ENCODE measurements at places on chromosomes 5 and 9.

- no peak for DNase-seq
Observed at GRCh38 chr5:7884491-7885267, 15.7 kb downstream of the MTRR start.

DNA sequence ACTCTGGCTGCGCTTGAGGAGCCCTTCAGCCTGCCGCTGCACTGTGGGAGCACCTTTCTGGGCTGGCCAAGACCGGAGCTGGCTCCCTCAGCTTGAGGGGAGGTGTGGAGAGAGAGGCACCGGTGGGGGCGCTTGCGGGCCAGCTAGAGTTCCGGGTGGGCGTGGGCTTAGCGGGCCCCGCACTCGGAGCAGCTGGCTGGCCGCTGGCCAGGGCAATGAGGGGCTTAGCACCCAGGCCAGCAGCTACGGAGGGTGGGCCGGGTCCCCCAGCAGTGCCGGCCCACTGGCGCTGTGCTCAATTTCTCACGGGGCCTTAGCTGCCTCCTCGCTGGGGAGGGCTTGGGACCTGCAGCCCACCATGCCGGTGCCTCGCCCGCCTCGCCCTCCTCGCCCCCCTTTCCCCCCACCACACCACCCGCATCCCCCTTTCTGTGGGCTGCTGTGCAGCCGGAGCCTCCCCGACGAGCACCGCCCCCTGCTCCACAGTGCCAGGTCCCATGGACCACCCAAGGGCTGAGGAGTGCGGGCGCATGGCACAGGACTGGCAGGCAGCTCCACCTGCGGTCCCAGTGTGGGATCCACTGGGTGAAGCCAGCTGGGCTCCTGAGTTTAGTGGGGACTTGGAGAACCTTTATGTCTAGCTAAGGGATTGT lies 954.5 kb downstream of the DTWD2 start:
- DNase-seq, result no peak

- no peak for DNase-seq
Observed at GRCh38 chr9:35603506-35603985, 1.5 kb upstream of the TESK1 start.

DNA sequence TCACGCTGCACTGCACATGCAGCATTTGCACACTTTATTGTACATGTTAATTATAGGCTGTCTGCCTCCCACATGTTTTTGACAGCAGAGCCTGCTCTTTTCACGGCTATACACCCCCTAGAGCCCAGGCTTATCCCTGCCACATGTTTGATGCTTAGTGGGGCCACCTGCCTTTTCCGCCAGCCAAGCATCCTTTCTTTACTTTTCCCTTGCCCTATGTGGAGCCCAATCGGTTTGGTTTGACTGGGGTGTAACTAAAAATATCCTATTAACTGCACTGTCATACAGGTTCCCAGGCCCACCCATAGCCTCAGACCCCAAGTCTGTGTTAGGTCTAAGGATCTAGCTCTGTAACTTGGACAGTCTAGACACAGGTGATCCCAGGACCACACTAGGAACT lies 18.9 kb upstream of the S1PR3 start:
- no peak for DNase-seq

- DNase-seq, result no peak
Observed at GRCh38 chr5:60826653-60827052, 17.4 kb downstream of the ELOVL7 start.

GRCh38 chr5:43007911-43008362 lies 32.2 kb downstream of the ANXA2R start:
- DNase-seq, result no peak

- no peak for DNase-seq
Observed at GRCh38 chr5:71924325-71924724, 182.9 kb upstream of the MAP1B start.

DNA sequence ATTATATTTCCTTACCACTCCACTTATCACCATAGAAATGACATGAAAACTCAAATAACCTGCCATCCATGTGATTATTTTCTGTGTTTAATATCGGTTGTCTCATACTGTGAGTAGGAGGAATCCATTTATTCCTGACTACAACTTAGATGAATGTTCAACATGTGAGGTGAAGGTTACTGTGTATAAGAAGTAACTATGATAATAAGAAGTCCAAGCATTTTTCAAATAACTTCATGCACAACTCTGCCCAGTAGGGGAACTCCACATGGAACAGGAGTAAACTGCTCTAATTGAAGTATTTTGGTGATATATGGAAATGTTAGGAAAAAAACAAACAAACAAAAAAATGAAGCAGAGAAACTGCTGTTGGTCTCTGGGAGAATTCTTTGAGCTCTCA lies 447.5 kb upstream of the GRIN3A start:
- DNase-seq, result no peak

All from anterior cingulate cortex (tissue), 58 donors.